ENCODE measurements at places on chromosomes 2 and 18.

- DNase-seq, result no peak
These were observed 625 bp upstream of the NBAS start for GRCh38 chr2:15561574-15562344.

GRCh38 chr2:17594533-17595401 lies 54.3 kb downstream of the VSNL1 start:
- DNase-seq, result no peak

- no peak for DNase-seq
These were observed 12.9 kb upstream of the ANKRD53 start for GRCh38 chr2:70965506-70965905.

- DNase-seq, result no peak
These were observed 103.4 kb downstream of the ETAA1 start for GRCh38 chr2:67500541-67500940.

- DNase-seq, result no peak
These were observed 207.6 kb downstream of the ANAPC1 start for GRCh38 chr2:111676291-111676822.

GRCh38 chr2:49240608-49241007 lies 86.3 kb upstream of the FSHR start:
- no peak for DNase-seq

GRCh38 chr2:182132605-182133004 lies 147.0 kb downstream of the PPP1R1C start:
- no peak for DNase-seq

GRCh38 chr2:187382131-187382530 lies 65.9 kb downstream of the CALCRL start:
- no peak for DNase-seq

DNA sequence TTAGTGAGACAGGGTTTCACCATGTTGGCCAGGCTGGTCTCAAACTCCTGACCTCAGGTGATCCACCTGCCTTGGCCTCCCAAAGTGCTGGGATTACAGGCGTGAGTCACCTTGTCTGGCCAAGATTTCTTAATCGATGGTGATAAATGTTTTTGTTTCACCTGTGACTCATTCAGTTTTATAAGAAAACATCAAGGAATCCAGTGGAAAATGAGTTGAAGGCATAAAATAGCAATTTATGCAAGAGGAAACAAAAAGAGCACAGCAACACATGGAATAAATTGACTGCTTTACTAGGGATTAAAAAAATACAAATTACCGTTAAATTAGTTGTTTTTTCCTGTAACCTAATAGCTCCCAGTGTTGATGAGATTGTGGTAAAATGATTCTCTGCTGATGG lies 80.2 kb downstream of the CDK15 start:
- DNase-seq, result no peak

- no peak for DNase-seq
These were observed 143.3 kb downstream of the MREG start for GRCh38 chr2:215870088-215870490.

DNA sequence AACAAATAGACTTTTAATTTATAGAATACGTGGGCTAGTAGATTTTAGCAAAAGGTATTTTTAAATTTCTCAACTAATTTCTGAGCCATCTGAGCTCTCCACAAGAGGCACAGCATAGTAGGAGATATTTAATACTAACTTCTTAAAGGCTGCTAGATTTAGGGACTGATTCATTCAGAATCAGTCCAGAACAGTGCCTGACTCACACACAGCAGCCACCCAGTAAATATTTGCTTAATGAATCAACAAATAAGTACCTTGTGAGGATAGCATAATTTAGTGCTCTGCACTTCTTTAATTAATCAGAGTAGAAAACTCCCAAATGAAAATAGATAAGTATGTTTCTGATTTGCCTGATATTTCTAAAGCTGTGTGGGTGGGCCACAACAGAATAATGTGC lies 35.6 kb upstream of the SYT4 start:
- no peak for DNase-seq

- DNase-seq, result no peak
These were observed 291.4 kb downstream of the THSD7B start for GRCh38 chr2:137056704-137057103.

DNA sequence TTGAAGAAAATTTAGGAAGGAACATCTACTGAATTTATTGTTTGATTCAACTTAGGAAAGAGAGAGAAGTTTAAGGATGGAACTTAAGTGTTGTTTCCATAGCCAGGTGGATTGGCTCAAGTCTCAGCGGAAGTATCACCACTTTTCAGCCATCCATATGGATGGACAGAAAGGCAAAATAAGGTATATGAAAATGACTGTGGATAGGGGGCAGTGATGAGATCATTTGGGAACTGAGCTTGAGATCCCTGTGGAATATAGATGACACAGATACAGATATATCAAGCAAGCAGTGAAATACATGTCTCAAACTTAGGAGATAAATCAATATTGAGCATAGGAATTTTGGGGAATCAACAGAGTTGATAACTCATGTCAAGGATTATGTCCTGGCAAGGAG lies 1462.7 kb upstream of the NXPH2 start:
- no peak for DNase-seq

GRCh38 chr2:43224131-43224570 lies 2.3 kb downstream of the ZFP36L2 start:
- no peak for DNase-seq

DNA sequence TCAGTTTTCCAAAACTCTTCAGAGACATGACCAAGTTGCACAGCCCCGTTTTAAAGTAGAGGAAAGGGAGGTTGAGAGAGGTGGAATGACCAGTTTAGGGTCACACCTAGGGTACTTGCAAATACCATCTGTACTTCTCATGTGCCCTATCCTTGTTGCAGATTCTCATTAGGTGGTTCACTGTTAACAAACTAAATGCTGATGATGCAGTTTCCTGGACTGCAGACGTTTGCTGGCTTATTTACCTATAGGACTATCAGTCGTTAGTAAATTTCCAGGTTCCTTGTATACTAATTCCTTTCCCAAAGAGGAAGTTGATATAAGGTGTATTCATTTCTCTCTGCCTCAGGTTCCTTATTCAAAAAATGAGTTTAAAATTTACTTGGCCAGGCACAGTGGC lies 1.4 kb downstream of the FARP2 start:
- DNase-seq, result no peak

GRCh38 chr2:179963626-179964025 lies 43.5 kb downstream of the CWC22 start:
- no peak for DNase-seq

All from CMK (cell line).